Stimulated activated CD8-positive, alpha-beta memory T cell treated with anti-CD3 and anti-CD28 coated beads, Interleukin-7, amount 100 ng/mL, for 1 hour (primary cell): ENCODE measurements at places on chromosomes 1 and 21.
A peak's percentile ranks its signal among the peaks of the same experiment; 100 is the strongest.

GRCh38 chr1:164868990-164869389 lies 310.0 kb downstream of the PBX1 start:
- DNase-seq, result no peak

- DNase-seq, result no peak
These were observed 212.6 kb downstream of the GREM2 start for GRCh38 chr1:240399381-240399780.

DNA sequence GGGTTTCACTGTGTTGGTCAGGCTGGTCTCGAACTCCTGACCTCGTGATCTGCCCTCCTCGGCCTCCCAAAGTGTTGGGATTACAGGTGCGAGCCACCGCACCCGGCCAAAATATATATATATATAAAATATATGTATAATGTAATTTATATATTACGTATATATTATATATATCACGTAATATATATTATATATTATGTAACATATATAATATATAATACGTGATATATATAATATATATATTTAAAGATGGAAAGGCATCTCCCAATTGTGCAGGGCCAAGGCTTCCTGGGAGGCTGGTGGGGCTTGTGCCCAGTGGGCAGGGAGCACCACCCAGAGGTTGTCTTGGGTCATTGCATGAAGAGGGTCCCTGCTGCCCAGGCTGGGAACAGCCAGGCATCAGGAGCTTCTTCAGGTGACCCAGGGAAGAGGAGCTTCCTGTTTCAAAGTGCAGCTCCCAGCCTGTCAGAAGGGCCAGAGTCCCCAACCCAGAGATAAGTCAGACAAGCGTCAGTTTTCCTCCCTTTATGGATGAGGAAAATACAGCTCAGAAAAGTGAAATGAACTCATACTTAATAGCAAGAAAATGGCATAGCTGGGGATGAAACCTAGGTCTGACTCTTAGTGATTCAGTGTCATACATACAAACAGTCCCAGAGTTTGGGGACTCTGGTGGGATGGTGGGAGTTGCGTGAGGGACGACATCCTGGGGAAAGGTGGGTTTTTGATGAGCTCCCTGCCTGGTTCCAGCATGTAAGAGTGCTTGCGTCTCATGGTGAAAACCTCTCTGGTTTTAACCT lies 12.0 kb downstream of the UBE2Q1 start:
- DNase-seq, result no peak

DNA sequence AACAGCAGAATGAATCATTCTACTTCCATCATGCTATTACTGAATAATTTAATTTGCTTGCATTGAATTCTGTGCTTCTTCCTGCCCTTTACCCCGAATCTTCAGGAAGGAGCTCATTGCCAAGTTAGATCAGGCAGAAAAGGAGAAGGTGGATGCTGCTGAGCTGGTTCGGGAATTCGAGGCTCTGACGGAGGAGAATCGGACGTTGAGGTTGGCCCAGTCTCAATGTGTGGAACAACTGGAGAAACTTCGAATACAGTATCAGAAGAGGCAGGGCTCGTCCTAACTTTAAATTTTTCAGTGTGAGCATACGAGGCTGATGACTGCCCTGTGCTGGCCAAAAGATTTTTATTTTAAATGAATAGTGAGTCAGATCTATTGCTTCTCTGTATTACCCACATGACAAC lies 44.2 kb downstream of the MAP3K7CL start:
- no peak for DNase-seq

DNA sequence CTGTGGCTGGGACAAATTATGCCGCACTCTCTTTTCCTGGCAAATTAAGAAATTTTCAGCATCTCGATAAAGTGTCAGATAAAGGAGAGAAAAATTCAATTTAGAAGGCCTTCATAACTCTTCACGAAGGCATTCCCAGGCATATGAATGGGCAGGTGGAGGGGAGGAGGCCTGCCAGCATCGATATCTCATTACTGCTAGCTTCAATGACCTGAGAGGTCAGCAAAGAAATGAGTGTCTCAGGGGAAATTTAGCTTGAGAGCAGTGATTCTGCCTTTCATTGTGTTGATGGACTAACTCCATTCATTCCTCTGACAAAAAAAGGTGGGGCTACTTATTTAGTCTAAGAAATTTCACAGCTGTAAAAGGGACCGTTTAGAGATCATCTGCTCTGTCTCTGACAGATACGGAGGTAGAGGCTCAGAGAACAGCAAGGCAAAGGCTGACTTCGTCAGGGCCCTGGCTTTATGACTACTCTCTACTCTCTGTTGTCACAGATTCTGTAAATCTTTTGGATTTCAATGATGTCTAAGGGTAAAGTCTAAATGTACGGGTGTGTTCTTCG lies 212.0 kb upstream of the BEND5 start:
- no peak for DNase-seq

- DNase-seq, result no peak
These were observed 433.9 kb upstream of the DAB1 start for GRCh38 chr1:57857809-57858208.

DNA sequence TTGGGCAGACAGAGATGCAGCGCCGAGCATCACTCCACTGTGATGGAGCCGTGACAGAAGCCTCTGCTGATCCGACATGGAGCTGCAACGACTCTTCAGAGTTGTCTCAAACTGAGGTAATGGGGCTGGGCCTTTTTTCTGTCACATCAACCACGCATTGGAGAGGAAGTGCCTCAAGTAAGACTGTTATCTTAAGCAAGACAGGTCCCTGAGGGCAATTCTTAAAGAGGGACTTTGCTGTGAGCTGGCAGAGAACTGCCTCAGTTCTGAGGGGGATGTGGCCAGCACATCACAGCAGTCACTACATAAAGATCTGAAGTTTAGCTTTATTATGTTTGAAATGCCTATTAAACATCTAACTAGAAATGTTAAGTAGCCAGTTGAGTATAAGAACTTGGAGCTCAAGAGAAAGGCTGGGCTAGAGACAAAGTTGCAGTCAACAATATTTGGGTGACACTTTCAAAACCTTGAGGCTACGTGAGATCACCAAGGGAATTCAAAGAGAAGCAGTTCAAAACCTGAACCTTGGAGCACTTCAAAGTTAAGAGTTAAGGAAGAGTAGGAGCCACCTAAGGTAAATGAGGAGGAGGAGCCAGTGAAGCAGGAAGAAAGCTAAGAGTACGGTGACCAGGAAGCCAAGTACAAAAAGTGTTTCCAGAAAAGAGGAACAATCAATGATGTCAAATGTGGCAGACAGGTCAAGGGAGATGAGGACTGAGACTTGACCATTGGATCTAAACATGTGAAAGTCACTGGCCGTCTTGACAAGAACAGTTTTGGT lies 54.2 kb upstream of the BCL9 start:
- no peak for DNase-seq

DNA sequence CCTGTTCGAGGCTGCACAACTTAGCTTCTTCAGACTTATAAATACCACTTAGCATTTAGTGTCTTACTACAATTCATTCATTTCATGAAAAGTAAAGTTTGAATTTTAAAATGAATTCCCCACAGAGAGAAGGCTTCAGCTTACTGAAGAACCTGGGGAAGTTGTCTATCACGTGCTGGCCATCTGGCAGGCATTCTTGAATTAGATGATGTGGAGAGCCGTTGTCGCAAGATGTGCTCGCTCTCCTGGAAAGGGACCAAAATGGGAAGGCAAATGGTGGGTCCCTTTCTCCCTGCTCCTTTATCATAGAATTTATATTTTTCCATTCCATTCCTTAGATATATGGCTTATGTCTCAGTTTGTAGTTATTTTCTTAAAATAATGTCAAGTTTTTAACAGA lies 90.5 kb downstream of the CD247 start:
- DNase-seq, result no peak

DNA sequence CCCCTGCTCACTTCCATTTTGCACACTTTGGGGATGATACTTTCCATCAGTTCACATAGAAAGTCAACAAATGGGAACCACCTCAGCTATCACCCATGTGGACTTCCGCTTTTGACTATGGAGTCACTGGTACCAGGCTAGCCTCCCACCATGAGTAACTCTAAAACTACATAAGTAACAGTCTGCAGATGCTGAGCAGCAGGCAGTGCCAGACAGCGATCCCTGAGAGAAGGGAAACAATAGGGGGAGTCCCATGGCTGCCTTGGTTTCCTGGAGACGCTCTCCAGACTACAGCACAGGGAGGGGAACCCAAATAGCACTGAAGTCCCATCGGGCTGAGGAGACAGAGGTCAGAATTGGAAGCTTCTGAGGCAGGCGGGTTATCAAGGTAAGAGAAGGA lies 2.8 kb upstream of the TFF2 start:
- no peak for DNase-seq

DNA sequence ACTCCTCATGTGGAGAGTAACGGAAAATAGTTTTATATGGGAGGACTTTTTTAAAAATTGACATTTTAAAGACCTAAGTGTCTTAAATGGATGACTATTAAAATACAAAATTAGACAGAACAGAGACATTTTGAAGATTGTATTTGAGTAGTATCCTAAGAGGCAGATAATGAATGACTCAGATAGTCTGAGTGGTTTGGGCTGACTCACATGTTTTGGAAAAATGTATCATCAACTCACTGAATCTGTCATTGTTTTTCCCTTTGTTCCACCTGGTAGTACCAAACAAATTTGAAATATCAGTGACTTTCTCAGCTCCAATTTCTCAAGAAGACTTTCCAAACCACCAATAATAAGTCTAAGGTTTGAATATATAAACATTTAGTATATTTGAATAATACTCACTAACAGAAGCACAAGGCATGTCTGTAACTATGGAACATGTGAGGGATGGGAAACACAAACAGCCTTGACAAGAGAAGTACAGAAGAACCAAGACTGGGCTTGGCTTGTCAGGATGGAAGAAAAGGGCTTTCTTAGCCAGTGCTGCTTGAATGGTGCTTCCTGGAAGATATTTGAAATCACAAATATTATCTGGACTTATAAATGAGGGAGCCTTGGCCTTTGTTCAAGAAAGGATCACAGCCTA lies 90.6 kb downstream of the SGIP1 start:
- no peak for DNase-seq

DNA sequence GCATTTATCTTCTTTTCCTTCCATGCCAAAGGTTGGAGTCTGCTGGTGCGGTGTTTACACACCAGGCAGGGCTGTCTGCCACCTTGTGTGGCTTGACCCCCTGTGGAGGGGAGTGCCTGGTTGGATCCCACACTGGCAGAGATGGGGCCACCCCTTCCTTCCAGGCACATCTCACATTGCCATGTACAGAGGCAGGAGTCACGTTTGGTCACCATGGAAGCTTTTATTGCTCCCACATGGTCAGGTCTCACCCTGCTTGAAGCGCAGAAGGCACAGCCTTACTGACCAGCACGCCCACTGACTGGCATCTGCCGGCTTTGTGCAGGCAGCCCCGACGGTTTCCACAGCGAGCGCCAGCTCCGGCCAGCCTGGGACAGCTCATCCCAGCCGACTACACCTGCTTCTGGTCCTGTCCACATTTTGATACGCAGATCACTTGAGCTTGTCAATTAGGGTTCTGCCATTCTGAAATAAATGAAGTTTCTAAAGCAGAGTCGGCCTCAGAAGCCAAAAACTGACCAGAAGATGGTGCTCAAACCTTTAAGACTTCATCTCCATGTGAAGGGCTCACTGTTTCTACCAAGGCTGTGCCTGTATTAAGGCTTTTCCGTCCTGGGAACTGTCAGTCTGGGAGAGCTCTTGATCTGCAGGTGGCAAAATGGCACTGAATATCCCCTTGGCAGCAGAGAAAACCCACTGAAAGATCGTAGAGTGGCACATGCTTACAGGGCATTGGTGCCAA lies 35.6 kb upstream of the EPHA8 start:
- DNase-seq, result no peak

- DNase-seq, result no peak
These were observed 46.4 kb upstream of the TMEM51 start for GRCh38 chr1:15107058-15107687.

DNA sequence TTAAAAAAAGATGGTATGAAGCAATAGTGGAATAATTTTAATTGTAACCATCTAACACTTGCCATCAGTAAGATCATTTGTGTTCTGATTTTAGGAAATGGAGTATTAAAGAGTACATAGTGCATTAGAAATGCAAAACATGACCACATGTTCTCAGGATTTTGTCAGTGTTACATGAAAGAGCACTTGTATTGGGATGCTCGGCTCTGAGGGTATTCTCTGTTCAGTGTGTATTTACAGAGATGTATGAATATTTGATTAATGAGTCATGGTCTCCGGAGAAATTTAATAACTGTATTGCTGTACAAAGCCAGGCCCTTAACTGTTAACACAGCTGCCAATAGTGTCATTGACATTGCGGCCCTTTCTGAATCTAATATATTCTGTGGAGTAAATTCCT lies 91.7 kb downstream of the ATG4C start:
- no peak for DNase-seq

GRCh38 chr1:226712742-226713419 lies 26.2 kb downstream of the ITPKB start:
- DNase-seq, result no peak

GRCh38 chr1:115647047-115647446 lies 5.3 kb downstream of the VANGL1 start:
- no peak for DNase-seq

DNA sequence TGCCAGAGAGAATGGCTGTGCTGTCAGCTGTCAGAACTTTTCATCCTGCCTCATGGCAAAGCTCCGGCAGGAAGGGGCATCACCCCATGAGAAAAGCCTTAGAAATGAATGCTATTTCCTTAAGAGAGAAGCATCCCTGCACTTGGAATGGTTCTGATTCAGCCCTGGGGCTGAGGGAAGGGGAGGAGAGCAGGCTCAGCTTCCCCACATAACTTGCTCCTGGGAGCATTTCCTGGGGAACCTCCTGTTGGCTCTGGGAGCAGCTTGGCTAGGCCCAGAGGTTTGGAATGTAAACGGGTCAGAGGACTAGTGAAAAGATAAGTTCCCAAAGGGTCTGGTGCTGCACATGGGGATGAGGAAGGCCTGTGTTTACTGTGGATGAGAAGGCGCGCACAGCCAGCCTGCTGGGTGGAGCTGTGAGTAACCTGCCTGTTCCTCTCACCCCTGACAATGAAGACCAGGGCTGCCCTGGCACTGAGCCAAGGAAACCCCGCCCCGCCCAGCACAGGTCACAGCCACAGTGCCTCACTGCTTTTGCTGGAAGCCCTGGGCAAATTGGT lies 5.0 kb downstream of the PRELP start:
- DNase-seq, result peak; percentile 26

DNA sequence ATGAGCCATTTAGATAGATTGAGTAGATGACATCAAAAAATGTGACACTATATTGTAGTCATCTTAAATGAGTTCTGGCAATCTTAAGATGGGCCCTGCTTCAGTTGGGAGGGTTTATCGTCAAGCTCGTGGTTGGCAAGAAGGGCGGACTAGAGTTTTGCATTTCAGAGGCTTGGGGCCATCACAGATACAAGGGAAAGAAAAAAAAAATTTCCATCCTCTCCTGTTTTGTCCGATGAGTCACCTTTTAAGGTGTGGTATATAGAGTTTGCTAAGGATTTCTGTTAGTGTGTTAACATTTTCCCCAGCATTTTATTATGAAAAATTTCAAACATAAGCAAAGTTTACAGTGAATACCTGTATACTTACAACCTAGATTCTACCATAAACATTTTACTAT lies 31.8 kb upstream of the KCNQ4 start:
- no peak for DNase-seq

GRCh38 chr21:16517383-16517782 lies 787.6 kb downstream of the USP25 start:
- DNase-seq, result no peak
